Stimulated activated CD8-positive, alpha-beta memory T cell treated with anti-CD3 and anti-CD28 coated beads, Interleukin-7, amount 100 ng/mL, for 4 hours (primary cell): ENCODE measurements at places on chromosomes 2 and 18.
A peak's percentile ranks its signal among the peaks of the same experiment; 100 is the strongest.

DNA sequence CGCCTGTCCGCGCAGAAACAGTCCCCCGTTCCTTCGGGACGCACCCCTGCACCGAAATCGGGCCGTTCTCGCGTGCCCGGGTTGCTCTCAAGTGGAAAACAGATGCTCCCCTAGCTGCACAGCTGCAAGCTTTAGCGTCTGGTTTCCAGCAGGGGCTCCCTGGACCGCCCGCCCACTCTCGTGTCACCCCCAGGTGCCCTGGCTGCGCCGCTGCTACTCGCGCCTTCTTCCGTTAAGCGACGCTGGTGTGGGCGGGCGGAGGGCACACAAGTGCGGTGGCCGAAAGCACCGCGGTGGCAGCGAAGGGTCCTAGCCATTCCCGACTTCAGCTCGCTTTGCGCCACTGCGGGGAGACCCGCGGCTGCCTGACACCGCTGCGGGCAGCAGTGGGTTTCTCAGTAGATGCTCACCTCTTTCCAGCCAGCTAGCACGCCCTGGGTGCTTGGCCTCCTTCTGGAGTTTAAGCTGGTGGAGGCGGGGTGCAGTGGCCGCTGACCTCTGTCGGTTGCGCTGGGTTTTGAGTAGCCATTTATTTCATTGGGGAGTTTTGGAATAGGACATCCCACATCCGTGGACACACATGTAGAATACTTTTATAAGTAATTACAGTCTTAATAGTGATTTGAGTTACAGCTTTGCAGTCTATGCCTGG lies 806 bp downstream of the ZNF407 start:
- peak; percentile 43 for DNase-seq

DNA sequence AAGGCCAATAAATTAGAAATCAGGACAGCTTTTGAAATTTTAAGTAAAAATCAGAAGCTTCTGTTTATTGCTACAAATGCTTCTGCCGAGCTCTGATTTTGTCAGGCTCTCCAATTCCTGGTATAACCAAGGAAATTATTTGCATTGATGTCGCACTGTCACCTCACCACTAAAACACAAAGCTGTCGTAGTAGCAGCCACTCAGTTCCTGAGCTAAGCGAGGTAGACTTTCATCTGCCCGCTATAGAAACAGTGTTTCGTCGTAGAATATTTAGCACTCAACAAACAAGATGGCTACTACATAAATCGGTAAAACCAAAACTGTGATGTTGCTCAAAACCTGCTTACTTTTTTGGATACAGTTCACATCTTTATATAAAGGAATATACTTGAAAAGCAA lies 141.3 kb upstream of the FOSL2 start:
- DNase-seq, result no peak

- no peak for DNase-seq
Observed at GRCh38 chr2:5089409-5089808, 602.8 kb upstream of the SOX11 start.

- DNase-seq, result no peak
Observed at GRCh38 chr18:48885266-48885923, 65.4 kb downstream of the SMAD7 start.

DNA sequence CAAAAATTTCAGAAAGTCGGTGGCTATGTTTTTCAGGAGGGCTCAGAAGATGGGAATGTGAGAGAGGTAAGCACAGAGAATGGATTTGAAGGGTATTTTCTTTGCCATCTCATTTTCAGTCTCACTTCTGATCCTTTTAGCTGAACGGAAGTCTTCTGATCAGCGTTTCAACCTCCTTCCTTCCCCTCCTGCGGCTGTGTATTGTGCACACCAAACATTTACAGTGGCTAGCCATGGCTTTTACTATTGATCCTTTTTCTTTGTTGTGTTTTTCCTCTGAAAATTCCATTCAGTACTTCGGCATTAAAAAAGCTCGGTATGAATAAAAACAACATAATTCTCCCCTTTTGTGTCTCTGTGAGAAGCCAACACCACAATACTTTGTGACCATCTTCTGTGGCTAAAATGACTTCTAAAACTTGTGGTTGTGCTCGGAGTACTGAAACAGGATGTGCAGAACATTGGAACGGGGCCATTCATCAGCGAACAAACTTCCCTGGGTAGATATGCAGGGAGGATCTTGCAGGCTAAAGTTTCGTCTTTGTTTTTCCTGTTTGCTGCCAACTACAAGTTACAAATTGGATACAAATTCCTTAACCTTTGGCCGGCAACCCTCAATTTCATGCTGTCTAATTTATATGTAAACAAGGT lies 260.8 kb upstream of the FAM98A start:
- DNase-seq, result no peak

DNA sequence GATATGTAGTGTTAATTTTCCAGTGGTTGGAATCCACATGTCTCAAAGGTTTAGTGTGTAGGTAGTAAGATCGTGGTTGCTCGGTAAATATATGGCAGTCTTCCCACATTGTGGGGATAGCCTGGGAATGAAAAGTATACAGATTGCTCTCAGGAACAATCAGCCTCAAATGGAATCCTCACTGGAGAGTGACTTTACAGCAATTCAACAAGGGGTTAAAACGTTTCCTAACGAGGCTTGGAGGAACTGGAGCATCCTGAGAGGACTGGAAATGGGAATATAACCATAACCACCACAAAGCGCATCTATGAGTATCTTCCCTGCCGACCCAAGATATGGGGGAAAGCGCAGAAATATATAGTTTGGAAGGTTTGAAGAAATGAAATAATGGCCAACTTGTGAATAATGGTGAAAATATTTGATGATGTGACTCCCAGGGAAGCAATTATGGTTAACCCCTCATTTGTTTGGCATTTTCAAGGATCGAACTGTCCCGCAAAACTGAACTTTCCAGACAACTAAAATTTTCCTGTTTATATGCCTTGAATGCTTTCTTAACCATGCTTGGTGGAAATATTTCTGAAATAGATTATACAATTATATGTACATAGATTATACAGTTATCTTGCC lies 100.7 kb upstream of the FOSL2 start:
- no peak for DNase-seq

DNA sequence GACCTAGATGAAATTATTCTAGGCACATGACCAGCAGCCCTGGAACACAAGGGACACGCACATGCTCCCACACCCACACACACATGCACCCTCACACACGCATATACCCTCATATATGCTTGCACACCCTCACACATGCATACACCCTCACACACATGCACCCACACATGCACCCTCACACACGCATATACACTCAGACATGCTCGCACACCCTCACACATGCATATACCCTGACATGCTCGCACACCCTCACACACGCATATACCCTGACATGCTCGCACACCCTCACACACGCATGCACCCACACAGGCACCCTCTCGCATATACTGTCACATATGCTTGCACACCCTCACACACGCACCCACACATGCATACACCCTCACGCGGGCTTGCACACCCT lies 61.8 kb downstream of the PARD6G start:
- no peak for DNase-seq

DNA sequence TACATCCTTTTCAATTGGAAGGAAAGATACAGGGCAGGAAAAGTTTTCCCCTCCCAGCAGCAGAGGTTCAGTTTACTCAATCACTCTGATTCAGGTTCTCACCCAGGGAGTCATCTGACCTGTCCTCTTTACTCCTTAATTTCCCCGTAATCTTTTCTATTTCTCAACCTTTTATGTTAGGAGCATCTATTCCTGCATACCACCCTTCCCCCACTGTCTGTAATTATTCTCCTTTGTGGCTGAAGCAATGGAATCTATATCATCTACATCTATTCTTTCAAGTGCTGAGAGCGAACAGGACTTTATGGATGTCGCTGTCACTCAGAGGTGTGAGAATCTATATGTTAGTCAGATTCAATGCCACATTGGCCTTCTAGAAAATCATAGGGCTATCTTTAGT lies 175.2 kb downstream of the NOL4 start:
- no peak for DNase-seq
